ENCODE measurements at places on chromosomes 1 and 21. TPM values are rescaled to one million over a fixed set of nuclear protein-coding genes. Genes with fewer than 3 reads are reported as not detected.

DNA sequence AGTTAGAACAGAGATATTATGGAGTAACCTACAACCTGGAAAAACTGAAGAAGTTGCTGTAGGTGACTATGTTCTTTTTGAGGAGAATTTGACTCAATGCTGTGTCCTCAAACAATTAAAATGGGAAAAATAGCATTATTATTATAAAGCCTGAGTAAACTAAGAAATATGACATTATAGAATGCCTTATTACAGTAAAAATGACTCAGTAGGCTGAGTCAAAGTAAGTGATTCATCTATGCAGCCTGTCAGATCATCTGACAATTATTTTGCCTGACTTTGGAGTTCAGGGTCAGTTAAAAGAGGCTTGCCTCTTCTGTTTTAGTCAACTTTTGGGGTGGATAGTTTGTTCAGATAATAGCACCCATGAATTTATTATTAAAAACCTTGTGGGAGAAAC, 150.8 kb upstream of the PTGFR start:
- H3K4me3 ChIP-seq: no peak overlapping the region
- no peak for DNase-seq
- H3K27me3 ChIP-seq: no peaks in the 10 kb centered on the region

GRCh38 chr1:214830941-214831340, 227.9 kb downstream of the CENPF start:
- H3K4me1 ChIP-seq: no peaks in the 10 kb centered on the region
- no peaks in the 10 kb centered on the region for H3K36me3 ChIP-seq
- no peaks in the 10 kb centered on the region for H3K27me3 ChIP-seq
- no peak for DNase-seq

DNA sequence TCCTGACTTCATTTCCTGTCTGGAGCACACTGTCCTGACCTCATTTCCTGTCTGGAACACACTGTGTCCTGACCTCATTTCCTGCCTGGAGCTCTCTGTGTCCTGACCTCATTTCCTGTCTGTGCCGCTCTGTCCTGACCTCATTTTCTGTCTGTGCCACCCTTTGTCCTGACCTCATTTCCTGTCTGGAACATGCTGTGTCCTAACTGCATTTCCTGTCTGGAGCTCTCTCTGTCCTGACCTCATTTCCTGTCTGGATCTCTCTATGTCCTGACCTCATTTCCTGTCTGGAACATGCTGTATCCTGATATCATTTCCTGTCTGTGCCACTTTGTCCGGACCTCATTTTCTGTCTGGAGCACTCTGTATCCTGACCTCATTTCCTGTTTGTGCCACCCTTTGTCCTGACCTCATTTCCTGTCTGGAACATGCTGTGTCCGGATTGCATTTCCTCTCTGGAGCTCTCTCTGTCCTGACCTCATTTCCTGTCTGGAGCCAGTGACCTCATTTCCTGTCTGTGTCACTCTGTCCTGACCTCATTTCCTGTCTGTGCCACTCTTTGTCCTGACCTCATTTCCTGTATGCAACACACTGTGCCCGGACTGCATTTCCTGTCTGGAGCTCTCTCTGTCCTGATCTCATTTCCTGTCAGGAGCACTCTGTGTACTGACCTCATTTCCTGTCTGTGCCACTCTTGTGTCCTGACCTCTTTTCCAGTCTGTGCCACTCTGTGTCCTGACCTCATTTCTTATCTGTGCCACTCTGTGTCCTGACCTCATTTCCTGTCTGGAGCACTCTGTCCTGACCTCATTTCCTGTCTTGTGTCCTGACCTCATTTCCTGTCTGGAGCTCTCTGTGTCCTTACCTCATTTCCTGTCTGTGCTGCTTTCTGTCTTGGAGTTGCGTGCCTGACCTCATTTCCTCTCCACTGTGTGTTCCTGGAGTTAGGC, 27.6 kb downstream of the SKI start:
- H3K27me3 ChIP-seq: no peaks in the 10 kb centered on the region
- H3K4me3 ChIP-seq: no peak overlapping the region
- no peak overlapping the region for H3K27ac ChIP-seq
- peak; percentile 83 for DNase-seq
- peaks cover 42% of the 10 kb centered on the region for H3K4me1 ChIP-seq

DNA sequence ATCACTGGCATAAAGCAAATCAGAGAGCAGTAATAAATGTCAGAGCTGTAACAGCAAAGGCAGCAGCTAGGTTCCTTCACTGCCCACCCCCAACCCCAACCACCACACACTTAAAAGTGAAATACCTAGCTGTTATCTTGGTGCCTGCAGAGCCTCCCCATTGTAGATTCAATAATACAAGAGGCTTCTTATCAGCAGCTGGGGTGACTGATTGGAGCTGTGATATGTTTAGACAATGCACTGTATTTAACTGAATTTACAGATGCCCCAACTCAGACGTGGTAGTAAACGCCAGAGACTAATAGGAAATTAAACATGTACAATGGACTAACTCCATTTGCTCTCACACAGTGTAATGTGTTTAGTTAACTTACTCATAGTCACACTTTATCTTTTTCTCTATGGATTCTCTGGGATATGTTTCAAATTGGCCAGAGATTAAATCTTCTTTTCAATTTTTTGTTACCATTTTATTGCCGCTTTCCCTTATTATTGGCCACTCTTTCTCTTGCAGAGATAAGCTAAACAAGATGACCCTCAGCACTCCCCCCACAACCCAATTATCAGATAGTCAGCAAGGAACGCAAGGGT, 117.1 kb downstream of the ESRRG start:
- no peaks in the 10 kb centered on the region for H3K36me3 ChIP-seq
- no peaks in the 10 kb centered on the region for H3K27me3 ChIP-seq
- H3K27ac ChIP-seq: no peak overlapping the region

- DNase-seq: no peak
- H3K36me3 ChIP-seq: peaks cover 8% of the 10 kb centered on the region
- H3K4me3 ChIP-seq: no peak overlapping the region
- no peak overlapping the region for H3K27ac ChIP-seq
- H3K27me3 ChIP-seq: no peaks in the 10 kb centered on the region
These were observed 81.7 kb upstream of the DUSP10 start for GRCh38 chr1:221823561-221823960.

DNA sequence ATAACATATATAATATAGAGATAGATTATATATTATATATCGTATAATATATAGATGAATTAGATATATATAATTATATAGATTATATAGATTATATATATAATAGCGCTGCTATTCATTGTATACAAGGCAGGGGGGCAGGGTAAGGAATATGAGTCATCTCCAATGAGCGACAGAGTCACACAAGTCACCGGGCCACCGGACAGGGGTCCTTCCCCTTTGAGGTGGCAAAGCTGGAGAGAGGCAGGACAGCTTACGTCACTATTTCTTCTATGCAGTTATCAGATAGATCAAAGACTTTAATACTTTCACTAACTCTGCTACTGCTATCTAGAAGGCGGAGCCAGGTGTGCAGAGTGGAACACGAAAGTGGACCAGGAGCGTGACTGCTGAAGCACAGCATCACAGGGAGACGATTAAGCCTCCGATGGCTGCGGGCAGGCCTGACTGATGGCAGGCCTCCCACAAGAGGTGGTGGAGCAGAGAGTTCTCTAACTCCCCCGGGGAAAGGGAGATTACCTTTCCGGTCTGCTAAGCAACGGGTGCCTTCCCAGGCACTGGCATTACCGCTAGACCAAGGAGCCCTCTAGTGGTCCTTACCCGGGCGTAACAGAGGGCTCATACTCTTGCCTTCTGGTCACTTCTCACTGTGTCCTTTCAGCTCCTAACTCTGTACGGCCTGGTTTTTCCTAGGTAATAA, 2154.7 kb downstream of the MRPL39 start:
- H3K27ac ChIP-seq: no peak overlapping the region
- no peak overlapping the region for H3K4me3 ChIP-seq
- no peaks in the 10 kb centered on the region for H3K27me3 ChIP-seq
- H3K4me1 ChIP-seq: no peaks in the 10 kb centered on the region

DNA sequence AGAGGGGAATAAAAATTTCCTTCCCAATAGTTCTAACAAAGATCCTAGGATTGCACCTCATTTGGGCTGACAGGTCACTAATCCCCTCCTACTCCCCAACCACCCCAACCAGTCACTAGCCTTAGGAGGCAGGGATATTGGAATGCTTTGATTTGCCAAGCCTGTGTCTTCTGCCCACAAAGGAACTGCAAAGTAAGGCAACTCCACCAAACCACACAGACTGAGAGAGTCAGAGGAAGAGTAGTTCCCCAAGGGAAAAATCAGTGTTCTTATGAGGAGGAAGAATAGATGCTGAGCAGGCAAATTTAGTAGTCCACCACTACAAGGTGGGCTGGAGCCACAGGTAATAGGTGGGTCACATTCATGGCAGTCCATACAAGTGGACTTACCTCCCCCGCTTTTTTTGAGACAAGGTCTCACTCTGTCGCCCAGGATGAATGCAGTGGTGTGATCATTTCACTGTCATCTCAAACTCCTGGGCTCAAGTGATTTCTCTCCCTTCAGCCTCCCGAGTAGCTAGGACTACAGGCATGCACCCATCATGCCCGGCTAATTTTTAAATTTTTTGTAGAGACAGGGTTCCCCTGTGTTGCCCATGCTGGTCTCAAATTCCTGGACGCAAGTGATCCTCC, 3.7 kb upstream of the TMEM39B start:
- no peaks in the 10 kb centered on the region for H3K36me3 ChIP-seq
- no peaks in the 10 kb centered on the region for H3K27me3 ChIP-seq
- peaks cover 44% of the 10 kb centered on the region for H3K4me1 ChIP-seq
- no peak overlapping the region for H3K4me3 ChIP-seq
- H3K27ac ChIP-seq: no peak overlapping the region

DNA sequence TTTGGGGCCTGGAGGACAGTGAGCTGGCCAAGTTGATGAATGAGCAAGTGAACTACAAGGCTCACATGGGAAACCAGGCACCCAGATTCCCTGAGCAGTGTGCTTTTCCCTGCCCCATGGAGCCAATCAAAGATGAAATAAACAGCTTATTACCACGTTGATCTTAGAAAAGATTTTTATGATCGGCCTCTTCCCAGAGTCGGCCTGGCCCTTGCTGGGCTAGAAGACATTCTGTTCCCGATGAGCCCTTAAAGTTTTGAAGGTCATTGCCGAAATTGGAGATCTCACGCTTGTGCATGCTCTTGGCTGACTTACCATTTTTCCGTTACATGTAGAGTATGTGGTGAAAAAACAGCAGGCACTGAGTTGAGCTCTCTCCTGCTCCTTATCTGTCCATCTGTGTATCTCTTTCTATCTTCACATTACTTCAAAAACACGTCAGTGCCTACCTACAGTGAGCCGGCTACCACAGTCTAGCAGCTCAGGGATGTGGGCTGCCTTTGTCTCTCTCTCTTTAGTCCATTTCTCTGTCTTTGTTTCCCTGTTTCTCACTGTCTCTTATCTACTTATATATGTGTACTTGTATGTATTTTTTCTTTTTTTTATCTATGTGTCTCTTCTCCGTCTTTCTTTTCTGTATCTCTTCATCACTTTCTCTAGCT, 248.8 kb upstream of the USP24 start:
- no peak overlapping the region for H3K4me3 ChIP-seq
- H3K27me3 ChIP-seq: peaks cover 4% of the 10 kb centered on the region
- H3K36me3 ChIP-seq: no peaks in the 10 kb centered on the region
- H3K4me1 ChIP-seq: no peaks in the 10 kb centered on the region
- DNase-seq: no peak

DNA sequence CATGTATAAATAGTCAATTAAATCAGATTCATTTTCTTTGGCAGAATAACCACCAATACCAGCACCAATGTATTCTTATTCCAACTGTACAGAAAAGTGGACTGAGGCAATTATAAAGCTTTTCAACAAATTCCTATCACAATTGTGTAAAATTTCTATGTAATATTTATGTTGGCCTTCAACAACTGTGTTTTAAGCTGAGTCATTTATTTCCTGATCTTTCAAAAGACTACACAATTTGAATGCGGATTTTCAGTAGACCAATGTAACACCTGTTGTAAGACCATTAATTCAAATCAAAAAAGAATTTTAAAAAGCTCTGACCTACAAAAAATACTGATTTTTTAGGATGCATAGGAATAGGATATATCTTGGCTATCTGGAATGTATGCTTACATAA, 25.5 kb downstream of the GPATCH2 start:
- no peaks in the 10 kb centered on the region for H3K4me1 ChIP-seq
- DNase-seq: no peak
- peaks cover 15% of the 10 kb centered on the region for H3K36me3 ChIP-seq
- H3K27ac ChIP-seq: no peak overlapping the region

- H3K27me3 ChIP-seq: peaks cover 3% of the 10 kb centered on the region
- no peak overlapping the region for H3K4me3 ChIP-seq
- DNase-seq: no peak
- H3K27ac ChIP-seq: no peak overlapping the region
- no peaks in the 10 kb centered on the region for H3K36me3 ChIP-seq
These were observed 162.7 kb downstream of the PIGK start for GRCh38 chr1:77056525-77056924.

GRCh38 chr1:152347116-152347728, 12.6 kb downstream of the FLG2 start:
- no peak overlapping the region for H3K4me3 ChIP-seq
- peaks cover 23% of the 10 kb centered on the region for H3K27me3 ChIP-seq
- H3K36me3 ChIP-seq: no peaks in the 10 kb centered on the region
- H3K27ac ChIP-seq: no peak overlapping the region

DNA sequence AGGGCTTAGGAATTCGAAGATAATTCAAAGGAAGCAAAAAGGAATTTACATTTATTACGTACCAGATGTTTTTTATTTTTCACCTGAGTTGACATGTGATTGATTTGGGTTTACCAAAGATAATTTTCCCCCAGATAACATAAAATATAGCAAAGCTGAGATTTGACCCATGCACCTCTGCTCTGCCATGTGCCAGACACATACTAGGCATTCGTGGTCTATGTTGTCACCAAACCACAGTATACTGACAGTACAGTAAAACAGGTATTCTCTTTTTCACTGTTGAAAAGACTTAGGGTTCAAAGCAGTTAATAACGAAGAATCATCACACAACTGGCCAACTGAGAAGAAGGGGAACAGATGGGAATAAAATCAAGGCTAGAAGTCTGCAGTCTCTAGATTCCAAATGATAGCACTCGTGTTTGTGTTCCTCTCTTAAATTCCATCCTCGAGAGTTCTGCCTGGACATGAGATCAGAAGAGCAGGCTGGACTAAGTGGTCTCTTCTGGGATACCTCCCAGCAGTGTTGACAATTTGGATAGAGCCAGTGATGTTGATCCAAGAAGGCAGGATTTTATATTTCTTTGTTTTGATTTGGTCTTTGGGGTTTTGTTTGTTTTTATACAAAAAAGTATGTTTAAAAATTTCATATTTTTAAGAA, 85.3 kb upstream of the RAVER2 start:
- DNase-seq: no peak
- no peak overlapping the region for H3K27ac ChIP-seq
- H3K27me3 ChIP-seq: peaks cover 17% of the 10 kb centered on the region

DNA sequence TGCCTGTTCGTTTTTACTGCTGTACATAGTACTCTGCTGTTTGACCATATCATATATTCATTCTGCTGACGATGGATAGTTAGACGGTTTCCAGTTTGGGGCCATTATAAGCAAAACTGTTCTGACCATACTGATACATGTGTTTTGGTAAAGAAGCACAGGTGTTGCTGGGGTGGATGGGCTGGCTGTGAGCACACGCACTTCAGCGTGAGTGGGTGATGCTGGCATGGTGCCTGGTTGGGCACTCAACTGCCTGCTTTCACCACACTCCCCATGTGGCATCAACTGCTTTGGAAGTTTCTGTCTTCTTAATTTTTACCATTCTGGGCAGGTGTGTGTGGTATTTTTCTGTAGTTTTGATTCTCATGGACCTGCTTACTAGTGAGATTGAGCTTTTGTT, 37.3 kb downstream of the ADARB1 start:
- peaks cover 41% of the 10 kb centered on the region for H3K4me1 ChIP-seq
- DNase-seq: no peak
- peaks cover 6% of the 10 kb centered on the region for H3K36me3 ChIP-seq
- H3K27ac ChIP-seq: no peak overlapping the region
- H3K27me3 ChIP-seq: no peaks in the 10 kb centered on the region

The TAS1R3 gene
- 0.75 TPM for total RNA-seq

The ICOSLG gene
- total RNA-seq: 6.1 TPM

The DMBX1 gene
- 0.38 TPM for total RNA-seq
